ENCODE measurements at places on chromosomes 3 and 15.

DNA sequence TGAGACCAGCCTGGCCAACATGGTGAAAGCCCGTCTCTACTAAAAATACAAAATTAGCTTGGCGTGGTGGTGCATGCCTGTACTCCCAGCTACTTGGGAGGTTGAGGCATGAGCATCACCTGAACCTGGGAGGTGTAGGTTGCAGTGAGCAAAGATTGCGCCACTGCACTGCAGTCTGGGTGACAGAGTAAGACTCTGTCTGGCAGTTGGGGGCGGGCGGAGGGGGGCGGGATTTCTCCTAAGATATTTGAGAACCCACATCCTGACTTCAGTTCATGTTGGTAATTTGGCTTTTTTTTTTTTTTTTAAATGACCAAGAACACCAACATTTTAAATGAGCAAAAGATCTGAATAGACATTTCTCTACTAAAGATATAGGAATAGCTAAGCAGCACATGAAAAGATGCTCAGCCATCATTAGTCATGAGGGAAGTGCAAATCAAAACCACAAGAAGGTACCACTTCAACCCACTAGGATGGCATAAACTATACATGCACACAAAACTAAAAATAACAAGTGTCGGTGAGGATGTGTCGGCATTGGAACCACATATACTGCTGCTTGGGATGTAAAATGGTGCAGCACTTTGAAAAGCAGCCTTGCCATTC is 75.6 kb upstream of the LMOD3 start:
- H3K27ac ChIP-seq: no peak overlapping the region
- H3K4me1 ChIP-seq: peaks cover 12% of the 10 kb centered on the region
- no peaks in the 10 kb centered on the region for H3K36me3 ChIP-seq
- DNase-seq: no peak
- H3K4me3 ChIP-seq: peak overlapping the region; percentile 89

- no peaks in the 10 kb centered on the region for H3K4me1 ChIP-seq
- 0 out of 2 replicates have a peak, but pooled peaks cover 7% of the 10 kb centered on the region for H3K36me3 ChIP-seq
- no peak overlapping the region for H3K27ac ChIP-seq
- no peak overlapping the region for H3K4me3 ChIP-seq
Measured at GRCh38 chr3:185479373-185479945, 19.4 kb downstream of the TMEM41A start.

- no peak overlapping the region for H3K27ac ChIP-seq
- no peaks in the 10 kb centered on the region for H3K4me1 ChIP-seq
- no peaks in the 10 kb centered on the region for H3K27me3 ChIP-seq
- H3K4me3 ChIP-seq: no peak overlapping the region
- DNase-seq: peak; percentile 23
- H3K36me3 ChIP-seq: no peaks in the 10 kb centered on the region
Measured at GRCh38 chr3:145124900-145125678, 1035.9 kb downstream of the PLOD2 start.

- H3K27me3 ChIP-seq: no peaks in the 10 kb centered on the region
- no peak for DNase-seq
- no peaks in the 10 kb centered on the region for H3K4me1 ChIP-seq
Measured at GRCh38 chr3:28103861-28104260, 137.6 kb upstream of the CMC1 start.

- peaks cover 12% of the 10 kb centered on the region for H3K4me1 ChIP-seq
- DNase-seq: peak; percentile 66
- no peak overlapping the region for H3K27ac ChIP-seq
- H3K4me3 ChIP-seq: no peak overlapping the region
Measured at GRCh38 chr3:53842436-53843194, 3.6 kb downstream of the CHDH start.

GRCh38 chr3:177764377-177764912 is 567.2 kb upstream of the TBL1XR1 start:
- H3K36me3 ChIP-seq: no peaks in the 10 kb centered on the region
- H3K4me1 ChIP-seq: peaks cover 1% of the 10 kb centered on the region
- H3K4me3 ChIP-seq: no peak overlapping the region
- no peak overlapping the region for H3K27ac ChIP-seq

GRCh38 chr3:119759962-119760361 is 21.9 kb upstream of the NR1I2 start:
- H3K4me1 ChIP-seq: no peaks in the 10 kb centered on the region
- no peaks in the 10 kb centered on the region for H3K36me3 ChIP-seq
- peaks cover 63% of the 10 kb centered on the region for H3K27me3 ChIP-seq
- DNase-seq: no peak
